ENCODE measurements at places on chromosomes 6 and 20.

GRCh38 chr20:6562111-6562510, 205.4 kb upstream of the BMP2 start:
- no peak for DNase-seq

- DNase-seq: no peak
Measured at GRCh38 chr6:169904051-169904922, 152.9 kb downstream of the ERMARD start.

DNA sequence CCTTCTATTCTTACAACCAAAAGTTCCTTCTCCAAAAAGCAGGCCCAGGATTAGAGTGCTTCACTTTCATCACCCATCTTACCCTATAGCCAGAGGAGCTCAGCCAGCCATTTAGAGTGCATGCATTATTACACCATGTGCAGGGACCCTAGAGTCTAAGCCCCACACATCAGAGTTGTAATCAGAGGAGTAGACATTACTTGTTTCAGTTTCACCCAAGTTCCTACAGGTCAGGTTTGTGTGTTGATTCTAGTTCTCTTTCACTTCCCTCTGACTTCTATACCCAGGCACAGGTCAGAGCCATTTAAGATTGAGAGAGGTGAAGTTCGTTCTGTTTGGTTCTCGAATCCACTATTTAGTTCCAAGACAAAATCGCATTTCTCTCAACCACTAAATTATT, 16.3 kb upstream of the ARFGEF3 start:
- DNase-seq: no peak

- no peak for DNase-seq
Measured at GRCh38 chr6:131159578-131159977, 24.3 kb downstream of the AKAP7 start.

- no peak for DNase-seq
Measured at GRCh38 chr6:144653885-144654505, 368.9 kb downstream of the UTRN start.

GRCh38 chr20:4401601-4402000, 320.1 kb upstream of the PRND start:
- no peak for DNase-seq

GRCh38 chr6:40983752-40984151, 55.3 kb downstream of the UNC5CL start:
- DNase-seq: no peak

DNA sequence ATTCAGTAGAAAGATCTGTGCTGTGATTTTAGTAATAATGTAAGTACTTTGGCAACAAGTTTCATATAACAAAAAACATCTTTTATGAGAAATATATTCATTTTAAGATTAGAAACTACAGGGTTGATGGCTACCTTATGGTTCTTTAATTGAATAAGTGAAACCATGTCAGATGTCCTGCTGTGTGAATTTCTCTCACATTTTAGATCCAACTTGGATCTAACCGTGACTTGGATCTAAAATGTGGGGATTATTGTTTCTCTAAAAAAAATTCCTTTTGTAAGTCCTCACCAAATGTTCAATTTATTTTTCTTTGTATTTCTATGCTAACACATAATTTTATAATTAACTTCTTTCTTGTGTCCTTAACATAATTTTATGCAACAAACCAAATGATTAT, 30.4 kb downstream of the ZC2HC1B start:
- DNase-seq: no peak

GRCh38 chr20:36613974-36614373, 8.4 kb downstream of the RAB5IF start:
- DNase-seq: no peak

- DNase-seq: no peak
Measured at GRCh38 chr6:107128175-107128574, 12.9 kb upstream of the BEND3 start.

DNA sequence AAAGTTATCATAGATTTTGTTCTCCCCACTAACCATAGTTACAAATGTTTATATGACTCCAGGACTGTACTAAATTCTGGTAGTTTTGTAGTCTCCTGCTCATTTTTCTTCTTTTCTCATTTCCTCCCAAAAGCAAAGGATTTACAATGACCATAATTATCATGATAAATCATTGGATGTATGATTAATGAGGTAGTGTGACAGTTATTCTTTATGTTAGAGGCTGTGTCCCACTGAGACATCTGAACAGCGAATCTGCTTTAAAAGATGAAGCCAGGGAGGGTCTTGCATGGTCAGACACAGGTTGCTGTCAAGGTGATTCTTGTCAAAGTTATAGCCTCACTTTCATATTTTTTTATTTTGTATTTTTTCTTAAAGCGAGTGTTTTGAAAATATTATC, 285.2 kb upstream of the STXBP5 start:
- DNase-seq: no peak

- DNase-seq: no peak
Measured at GRCh38 chr6:160978141-160978901, 13.2 kb upstream of the MAP3K4 start.

- DNase-seq: no peak
Measured at GRCh38 chr20:58006346-58007316, 221.8 kb downstream of the ANKRD60 start.

- no peak for DNase-seq
Measured at GRCh38 chr20:9660236-9660868, 146.0 kb downstream of the LAMP5 start.

DNA sequence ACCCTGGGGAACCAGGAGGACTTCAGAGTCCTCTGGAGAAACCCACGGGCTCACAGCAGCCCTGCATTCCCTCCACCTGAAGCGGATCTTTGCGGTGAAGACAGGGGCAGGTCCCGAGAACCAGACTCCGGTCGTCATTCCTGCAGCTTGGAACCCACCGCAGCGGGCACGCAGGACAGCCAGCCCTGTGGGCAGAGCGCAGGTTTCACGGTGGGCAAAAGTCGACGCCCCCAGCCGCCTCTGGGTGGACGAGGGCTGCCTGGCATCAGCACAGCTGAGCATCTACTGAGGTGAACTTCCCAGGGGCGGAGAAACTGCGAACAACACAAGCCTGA, 118.3 kb downstream of the PSMB1 start:
- DNase-seq: no peak

GRCh38 chr6:39801456-39802251, 9.5 kb downstream of the DAAM2 start:
- DNase-seq: no peak

GRCh38 chr20:64186071-64186598, 21.9 kb downstream of the MYT1 start:
- DNase-seq: no peak

DNA sequence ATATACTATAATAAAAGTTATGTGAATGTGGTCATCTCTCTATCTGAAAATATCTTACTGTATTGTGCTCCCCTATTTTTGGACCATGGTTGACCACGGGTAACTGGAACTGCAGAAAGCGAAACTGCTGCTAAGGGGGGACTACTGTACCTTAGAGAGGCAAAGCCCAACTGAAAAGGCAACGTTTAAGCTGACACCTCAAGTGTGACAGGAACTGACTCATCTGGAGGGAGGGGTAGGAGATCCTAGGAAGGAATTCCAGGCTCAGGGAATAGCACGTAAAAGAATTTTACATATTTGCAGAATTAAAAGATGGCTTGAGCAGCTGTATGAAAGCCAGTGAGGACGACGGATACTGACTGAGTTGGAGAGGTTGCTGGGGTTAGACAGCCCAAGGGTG, 34.8 kb downstream of the ELOVL2 start:
- no peak for DNase-seq

- no peak for DNase-seq
Measured at GRCh38 chr6:170288091-170288631, 2.7 kb downstream of the DLL1 start.

DNA sequence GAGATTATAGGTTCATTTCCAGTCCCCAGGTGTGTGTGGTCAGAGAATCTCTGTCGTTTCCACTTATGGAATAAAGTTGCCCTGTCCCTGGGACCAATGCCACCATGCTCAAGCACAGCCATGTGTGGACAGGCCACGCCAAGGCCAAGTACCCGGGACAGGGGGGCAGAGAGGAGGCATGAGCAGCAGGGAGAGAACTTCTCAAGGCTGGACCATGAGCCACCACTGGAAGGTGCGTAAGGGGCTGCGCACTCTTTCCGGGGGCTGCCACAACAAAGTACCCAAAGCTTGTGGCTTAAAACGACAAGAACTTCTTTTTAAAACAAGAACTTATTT, 209.2 kb upstream of the KCNQ5 start:
- DNase-seq: no peak

GRCh38 chr20:52142757-52143156, 48.8 kb downstream of the ZFP64 start:
- no peak for DNase-seq

- DNase-seq: no peak
Measured at GRCh38 chr6:161110028-161110779, 118.6 kb downstream of the MAP3K4 start.

- no peak for DNase-seq
Measured at GRCh38 chr6:42729731-42730130, 7.3 kb upstream of the PRPH2 start.

DNA sequence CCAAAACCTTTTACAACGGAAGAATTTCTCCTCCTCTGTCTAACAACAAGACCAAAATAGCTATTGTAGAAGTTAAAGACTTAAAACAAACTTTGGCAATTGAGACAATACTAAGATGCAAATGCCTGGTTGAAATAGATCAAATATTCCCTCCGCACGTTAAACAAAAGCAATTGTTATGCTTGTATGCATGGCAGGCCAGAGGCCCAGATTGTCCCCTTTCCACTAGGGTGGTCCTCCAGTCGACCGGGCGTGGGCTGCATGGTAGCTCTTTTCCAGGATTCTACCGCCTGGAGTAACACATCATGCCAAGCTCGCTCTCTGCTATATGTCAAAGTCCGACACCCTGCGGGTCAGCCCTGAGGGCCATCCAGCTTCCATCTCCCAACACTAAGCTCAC, 234.7 kb downstream of the RNGTT start:
- DNase-seq: no peak

DNA sequence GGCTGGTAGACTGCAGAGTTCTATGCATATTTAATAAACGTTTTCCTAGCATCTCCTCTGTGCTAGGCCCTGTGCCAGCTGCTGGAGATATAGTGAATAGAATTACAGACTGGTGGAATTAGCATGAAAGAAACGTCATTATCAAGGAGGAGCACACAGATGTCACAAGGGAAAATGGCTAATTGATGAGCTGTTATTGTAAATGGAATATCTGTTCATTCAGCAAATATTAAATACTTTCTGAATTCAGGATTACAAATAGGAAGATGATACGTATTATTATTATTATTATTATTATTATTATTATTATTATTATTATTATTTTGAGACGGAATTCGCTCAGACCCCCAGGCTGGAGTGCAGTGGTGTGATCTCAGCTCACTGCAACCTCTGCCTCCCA, 1.2 kb downstream of the AAR2 start:
- no peak for DNase-seq

DNA sequence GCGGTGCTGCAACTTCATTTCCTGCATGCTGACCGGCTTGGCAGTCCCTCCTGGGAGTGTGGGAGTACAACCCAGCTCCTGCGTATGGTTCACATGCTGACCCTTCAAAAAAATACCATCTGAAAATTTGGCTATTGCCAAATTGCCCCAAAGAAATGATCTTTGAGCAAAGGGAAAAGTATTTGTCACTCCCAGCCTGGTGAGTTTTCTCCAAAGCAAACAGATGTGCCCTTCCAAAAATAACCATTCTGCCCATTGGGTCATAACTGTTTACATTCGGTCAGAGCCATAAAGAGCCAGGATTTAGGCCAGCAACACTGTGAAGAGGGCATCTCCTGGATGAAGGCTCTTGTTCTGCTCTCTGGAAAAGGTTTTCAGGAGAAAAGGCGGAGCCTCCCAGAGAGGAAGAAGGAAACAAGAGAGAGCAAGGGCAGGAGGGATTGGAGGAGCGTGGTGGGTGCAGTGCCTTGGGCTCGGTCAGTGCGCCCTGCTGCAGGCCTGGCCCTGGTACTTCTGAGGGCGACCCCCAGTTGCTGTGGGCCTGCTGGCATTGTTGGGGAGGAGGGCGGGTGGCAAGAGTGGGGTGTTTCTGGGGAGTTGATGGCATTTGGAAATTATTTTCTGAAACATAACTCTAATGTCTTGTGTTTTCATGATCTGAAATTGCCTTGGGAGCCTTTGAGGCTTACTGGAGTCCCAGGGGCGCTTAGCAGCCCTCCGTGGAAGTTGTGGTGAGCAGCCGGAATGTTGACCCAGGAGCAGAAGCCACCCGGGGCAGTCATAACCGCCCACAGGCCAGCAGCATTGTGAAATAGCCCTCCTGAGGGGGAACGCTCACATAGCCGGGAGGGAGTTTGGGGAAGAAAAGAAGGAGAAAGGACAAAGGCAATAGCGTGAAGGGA, 248.4 kb downstream of the MYLK4 start:
- DNase-seq: no peak

- DNase-seq: no peak
Measured at GRCh38 chr6:13250703-13251102, 77.6 kb downstream of the TBC1D7 start.

- DNase-seq: no peak
Measured at GRCh38 chr6:137589067-137589848, 95.1 kb upstream of the OLIG3 start.

DNA sequence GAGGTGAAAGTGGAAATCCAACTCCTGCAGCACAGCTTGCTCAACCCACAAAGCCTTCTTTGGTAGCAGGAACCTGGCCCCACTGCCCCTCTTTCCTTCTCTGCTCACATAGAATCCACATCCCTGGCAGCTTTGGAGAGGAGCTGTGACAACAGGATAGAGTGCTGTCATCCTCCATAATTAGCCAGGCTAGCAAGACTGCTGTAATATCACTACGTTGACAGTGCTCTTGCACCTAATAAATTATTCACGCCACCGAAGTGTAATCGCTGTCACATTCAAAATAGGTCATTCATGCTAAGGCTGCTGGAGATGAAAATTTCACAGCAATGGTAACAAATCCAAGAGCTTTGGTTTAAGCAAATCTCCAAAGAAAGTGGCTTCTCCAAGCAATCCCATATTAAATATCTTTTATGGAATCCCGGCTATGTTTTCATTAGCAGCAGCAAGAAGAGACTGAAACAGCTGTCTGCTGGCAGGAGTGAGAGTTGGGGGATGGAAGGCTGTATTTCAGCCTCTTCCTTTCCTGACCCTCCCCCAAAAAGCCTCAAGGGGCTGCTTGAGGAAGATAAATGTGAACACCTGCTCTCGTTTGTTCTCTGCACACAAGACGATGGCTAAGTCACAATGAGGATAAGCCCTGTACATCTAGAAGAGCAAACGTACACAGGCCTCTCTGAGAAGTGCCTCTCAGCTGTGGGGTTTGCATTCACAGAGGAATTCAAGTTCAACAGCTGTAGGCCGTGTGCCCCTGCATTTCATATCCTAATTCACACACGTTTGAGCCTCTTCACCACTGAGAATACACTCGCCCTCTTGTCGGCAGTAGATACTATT, 16.5 kb downstream of the RIPOR2 start:
- DNase-seq: no peak

DNA sequence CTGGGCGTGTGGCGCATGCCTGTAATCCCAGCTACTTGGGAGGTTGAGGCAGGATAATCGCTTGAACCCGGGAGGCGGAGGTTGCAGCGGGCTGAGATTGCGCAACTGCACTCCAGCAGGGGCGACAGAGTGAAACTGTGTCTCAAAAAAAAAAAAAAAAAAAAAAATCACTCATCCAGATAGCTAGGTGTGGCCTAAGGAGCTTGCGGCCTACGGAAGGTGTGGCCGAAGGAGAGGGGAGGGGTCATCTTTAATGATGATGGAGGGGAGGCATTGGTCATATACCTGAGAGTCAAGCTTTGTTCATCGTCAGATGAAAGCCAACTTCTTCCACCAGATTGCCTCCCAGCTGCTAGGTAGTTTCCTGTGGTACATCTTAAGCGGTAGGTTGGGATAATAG, 801 bp upstream of the PPARD start:
- DNase-seq: no peak

All from cerebellar nuclear complex (tissue), 1 donor.